ENCODE measurements at places on chromosomes 3 and 15. TPM values are rescaled to one million over a fixed set of nuclear protein-coding genes. Genes with fewer than 3 reads are reported as not detected.

Gene ADPRH
- 5.9 TPM for total RNA-seq

Gene DAPK2
- 1.5 TPM for total RNA-seq

DNA sequence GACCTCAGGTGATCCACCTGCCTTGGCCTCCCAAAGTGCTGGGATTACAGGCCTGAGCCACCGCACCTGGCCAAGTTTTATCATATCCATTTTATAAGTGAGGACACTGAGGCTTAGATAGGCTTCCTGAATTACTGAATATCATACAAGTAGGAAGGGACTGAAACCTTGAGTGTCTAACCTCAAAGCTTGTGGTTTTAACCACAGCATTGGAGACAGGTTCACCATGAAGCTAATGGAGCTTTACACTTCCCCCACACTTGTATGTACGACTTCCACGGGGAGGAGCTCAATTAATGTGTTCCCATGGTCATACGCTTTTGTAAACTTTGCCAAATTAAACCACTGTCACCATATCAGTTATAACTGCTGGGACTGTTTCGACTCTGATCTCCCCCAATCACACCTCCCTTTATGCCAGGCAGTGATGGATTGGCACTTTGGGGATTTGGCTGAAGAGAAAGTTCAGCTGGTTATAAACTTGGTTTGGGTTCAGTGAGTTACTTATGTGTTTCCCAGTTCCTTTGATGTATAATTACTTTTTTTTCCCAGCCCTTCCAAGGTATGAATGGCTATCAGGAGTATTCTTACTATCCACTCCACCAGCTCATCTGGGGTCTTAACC, 38.4 kb upstream of the MEIS2 start:
- DNase-seq: no peak
- no peaks in the 10 kb centered on the region for H3K36me3 ChIP-seq

GRCh38 chr15:84985158-84985557, 3.5 kb downstream of the PDE8A start:
- peaks cover 57% of the 10 kb centered on the region for H3K4me1 ChIP-seq
- peak overlapping the region; percentile 18 for H3K27ac ChIP-seq
- peaks cover 4% of the 10 kb centered on the region for H3K36me3 ChIP-seq
- H3K27me3 ChIP-seq: no peaks in the 10 kb centered on the region
- DNase-seq: no peak

Measured in activated CD8-positive, alpha-beta T cell treated with anti-CD3 and anti-CD28 coated beads for 36 hours (primary cell).